Right renal pelvis (tissue), 4 donors: ENCODE measurements at places on chromosomes 3 and 15. TPM values are rescaled to one million over a fixed set of nuclear protein-coding genes. Genes with fewer than 3 reads are reported as not detected.
A peak's percentile ranks its signal among the peaks of the same experiment; 100 is the strongest.

DNA sequence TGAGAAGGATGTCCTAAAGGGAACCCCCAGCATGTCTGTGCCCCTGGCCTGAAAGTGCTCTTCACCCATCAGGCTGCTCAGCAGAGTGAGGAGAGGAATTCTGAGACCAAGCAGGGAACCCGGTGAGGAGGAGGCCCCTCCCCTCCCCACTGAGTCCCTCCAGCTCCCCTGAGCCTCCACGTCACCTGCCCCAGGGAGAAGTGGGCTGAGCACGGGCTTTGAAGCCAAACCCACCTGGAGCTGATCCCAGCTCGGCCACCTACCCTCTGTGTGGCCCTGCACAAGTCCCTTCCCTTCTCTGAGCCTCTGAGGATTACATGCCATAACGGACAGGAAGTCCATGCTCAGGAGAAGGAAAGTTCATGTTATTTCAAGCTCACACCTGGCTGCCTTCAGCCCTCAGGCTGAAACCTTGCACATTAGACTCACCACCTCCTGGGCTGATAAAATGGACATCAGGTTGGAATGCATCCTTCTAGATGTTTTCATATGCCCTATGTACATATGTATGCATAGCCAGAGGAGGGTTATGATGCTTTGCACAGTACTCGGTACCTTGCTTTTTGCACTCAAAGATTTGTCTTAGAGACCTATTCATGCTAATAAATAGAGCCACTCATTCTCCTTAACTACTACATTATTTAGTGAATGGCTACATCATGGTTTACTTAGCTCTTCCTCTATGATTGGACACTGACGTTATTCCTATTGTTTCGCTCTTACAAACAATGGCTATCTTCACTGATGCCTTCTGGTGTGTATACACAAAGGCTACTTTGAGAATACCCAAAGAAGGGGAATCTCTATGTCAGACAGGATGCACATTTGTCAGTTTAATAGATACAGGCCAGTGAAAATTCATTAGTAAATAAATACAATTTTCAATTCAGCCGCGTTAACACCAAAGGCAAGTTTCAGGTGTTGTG lies 31.6 kb upstream of the GATA2 start:
- DNase-seq, result no peak

GRCh38 chr15:60264566-60264965 lies 133.2 kb downstream of the ANXA2 start:
- peak; percentile 24 for DNase-seq

NR1I2 gene
- polyA plus RNA-seq, result 0.58 TPM

- no peak for DNase-seq
These were observed 806 bp upstream of the CERS3 start for GRCh38 chr15:100529556-100529955.

- no peak for DNase-seq
These were observed 53.4 kb upstream of the VILL start for GRCh38 chr3:37937156-37937555.

- DNase-seq, result no peak
These were observed 77.2 kb upstream of the TSC22D2 start for GRCh38 chr3:150330872-150331271.

KCNAB1 gene
- 2.8 TPM for polyA plus RNA-seq

GRCh38 chr3:66047311-66048050 lies 8.8 kb upstream of the MAGI1 start:
- no peak for DNase-seq

WNT5A gene
- polyA plus RNA-seq, result 48.6 TPM

SLC6A1 gene
- 0.98 TPM for polyA plus RNA-seq

CHRNA5 gene
- 11.1 TPM for polyA plus RNA-seq

GRCh38 chr3:29637068-29637467 lies 356.2 kb downstream of the RBMS3 start:
- no peak for DNase-seq

GRCh38 chr15:40091861-40092255 lies 16.8 kb downstream of the BMF start:
- no peak for DNase-seq

DNA sequence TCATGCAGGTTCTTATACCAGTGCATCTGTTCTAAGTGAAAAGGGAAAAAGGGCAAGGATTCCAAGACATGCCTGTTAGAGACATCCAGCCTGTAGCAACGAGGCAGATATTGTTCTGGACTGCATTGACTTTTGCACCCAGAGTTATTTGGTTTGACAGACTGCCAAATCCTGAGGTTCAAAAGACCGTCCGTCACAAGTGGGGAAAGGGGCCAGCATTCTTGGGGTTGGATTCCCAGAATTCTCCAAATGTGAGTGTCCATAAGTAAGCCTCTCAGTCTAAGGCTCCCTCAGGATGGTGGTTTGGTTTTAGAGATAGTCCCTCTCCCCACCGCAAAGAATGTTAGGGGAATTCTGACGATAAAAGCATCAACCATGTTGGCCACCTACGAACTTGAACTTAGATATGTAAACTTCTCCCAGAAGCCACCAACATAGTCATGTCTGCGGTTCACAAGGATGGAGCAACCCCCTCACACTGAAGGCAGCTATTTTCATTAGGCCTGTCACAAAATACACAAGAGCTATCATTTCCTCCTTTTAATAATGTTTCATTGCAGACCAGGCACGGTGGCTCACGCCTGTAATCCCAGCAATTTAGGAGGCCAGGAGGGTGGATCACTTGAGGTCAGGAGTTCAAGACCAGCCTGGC lies 13.6 kb upstream of the LACTB start:
- DNase-seq, result no peak

DNA sequence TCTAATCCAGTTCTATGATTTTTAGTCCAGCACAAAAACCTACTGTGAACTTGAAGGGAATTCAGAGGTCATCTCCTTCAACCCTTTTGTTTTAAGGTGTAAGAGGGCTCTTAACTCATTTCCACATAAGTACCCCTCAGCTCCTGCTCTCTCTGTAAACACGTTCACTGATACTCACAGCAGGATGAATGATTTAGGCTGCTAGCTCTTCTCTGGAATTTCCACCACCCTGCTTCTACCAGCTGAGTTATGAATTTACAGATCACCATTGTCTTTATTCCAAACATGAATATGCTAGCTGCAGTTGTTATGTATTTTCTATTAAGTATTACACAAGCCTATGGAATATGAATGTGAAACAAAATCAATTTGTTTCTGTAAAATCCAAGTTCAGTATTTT lies 101.3 kb upstream of the NANOGP8 start:
- DNase-seq, result no peak

DNA sequence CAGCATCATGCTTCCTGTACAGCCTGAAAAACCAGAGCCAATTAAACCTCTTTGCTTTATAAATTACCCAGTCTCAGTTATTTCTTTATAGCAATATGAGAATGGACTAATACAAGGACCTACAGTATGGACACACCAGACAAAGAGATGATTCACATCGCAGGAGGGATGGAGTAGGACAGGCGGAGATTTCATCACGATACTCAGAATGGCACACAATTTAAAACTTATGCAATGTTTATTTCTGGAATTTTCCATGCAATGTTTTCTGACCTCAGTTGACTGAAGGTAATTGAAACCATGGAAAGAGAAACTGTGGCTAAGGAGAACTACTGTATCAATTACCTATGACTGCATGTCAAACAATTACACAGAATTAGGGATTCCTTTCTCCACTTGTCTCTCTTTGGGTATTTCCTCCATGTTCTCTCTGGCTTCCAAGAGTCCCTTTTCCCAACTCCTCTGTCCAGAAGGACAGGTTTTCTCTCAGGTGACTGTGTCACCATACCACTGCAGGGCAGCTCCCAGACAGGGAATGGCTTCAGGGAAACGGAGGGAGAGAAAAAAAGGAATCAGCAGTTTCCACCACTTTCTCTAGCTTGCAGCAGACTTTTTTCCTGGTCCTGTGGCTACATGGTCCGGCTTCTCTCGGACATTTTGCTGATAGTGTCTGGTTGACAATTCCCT lies 3.0 kb upstream of the ANO10 start:
- no peak for DNase-seq

RBP2 gene
- polyA plus RNA-seq, result 0.13 TPM

DNA sequence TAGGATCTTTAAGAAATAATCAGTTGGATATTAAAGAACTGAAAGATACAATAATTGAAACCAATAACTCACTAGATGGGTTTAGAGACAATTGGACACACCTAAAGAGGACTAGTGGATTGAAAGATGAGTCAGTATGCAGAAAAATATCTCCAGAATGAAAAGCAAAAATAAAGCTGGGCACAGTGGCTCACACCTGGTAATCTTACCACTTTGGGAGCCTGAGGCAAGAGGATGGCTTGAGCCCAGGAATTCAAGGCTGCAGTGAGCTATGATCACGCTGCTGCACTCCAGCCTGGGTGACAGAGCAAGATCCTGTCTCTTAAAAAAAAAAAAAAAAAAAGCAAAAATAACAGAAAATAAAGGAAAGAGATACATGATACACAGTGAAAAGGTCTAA lies 37.4 kb upstream of the CCDC174 start:
- DNase-seq, result no peak

TMEM40 gene
- polyA plus RNA-seq, result 1.1 TPM

XPC gene
- polyA plus RNA-seq, result 53.8 TPM

- no peak for DNase-seq
These were observed 358.6 kb upstream of the ARHGEF26 start for GRCh38 chr3:153762411-153763235.

DNA sequence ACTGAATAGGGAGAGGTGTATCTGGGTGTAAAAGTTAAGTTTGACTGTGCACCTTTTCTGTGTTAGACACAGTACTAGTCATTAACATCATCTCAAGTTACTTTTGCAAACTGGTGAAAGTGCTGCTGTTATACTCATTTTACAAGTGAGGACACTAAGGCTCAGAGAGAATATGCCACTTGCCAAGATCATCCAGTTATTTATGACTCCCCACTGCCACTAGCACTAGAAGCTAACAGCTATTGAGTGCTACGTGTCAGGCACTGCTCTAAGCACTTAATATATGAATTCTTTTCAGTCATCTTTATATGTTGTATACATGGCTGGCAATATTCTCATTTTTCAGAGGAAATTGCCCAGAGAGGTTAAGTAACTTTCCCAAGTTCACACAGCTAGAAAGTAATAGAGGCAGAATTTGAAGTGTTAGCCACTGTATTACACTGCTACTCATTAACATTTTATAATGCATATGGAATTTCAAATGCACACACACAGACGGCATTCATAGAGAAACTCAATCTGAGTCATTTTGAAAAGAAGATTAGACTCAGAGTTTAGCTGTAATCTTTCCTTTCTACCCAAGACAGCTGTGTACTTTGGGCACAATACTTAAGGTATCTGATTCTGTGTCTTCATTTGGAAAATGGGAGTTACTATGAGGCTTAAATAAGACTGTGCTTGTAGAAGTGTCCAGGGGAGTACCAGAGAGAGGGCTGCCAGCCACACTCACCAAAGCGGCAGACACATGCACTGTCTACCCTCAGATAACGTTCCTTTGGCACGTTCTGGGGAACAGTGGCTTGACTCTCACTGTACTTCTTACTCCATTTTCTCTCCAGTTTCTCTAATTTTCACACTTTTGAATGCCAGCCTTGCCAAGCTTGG lies 1.3 kb upstream of the MASP1 start:
- DNase-seq, result no peak

DNA sequence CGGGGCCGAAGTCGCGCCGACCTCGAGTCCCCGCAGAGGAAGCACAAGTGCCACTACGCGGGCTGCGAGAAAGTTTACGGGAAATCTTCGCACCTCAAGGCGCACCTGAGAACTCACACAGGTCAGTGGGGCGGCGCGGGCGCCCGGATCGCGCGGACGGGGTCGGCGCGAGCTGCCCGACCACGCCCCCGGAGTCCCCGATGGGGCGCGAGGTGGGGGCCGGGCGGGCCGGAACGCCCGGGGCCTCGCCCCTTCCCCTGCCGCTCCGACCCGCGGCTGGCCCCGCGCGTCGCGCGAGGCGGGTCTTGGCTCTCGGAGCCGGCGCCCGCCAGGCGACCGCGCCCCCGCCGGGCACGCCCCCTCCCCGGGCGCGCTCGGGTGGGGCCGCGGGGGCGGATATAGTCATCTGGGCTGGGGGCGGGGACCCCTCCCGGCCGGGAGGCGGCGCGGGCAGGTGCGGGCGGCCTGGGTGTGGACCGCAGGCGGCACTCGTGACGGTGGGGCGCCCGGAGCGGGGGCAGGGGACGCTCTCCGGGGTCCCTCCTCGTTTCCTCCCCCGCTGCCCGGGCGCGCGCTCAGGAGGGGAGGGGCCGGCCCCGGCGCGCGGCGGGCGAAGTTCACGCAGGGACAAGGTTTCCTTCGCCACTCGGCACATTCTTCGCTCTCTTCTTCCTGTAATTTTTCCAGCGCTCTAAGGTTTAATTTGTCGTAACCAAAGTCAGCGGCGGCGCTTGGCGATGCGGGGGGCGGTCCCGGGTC lies 1.2 kb downstream of the KLF13 start:
- no peak for DNase-seq

PRR20G gene
- not detected for polyA plus RNA-seq

FBXO40 gene
- 0.03 TPM for polyA plus RNA-seq

IL17RB gene
- polyA plus RNA-seq, result 18.4 TPM

C3orf49 gene
- polyA plus RNA-seq, result not detected

- DNase-seq, result no peak
These were observed 767.3 kb downstream of the GBE1 start for GRCh38 chr3:80994085-80994665.

DNASE1L3 gene
- polyA plus RNA-seq, result 3.7 TPM

DNA sequence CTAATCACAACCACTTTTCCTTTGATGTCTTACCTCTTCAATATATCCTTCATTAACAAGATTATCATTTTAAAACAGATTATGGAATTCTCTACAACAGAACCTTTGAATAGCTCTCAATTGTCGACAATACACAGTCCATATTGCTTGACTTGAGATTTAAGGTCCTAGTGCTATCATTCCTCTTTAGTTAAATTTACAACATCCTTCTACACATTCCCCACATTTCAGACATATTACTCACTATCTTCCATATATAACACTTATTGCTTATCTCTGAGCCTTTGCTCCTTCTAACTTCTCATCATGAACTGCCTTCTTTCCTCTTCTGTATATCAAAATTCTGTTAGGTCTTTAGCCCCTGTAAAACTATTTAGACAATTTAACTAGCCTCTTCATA lies 247.0 kb downstream of the STXBP5L start:
- no peak for DNase-seq

ITIH1 gene
- not detected for polyA plus RNA-seq

TMEM212 gene
- not detected for polyA plus RNA-seq

NR2E3 gene
- 0.59 TPM for polyA plus RNA-seq

FANCD2OS gene
- 0.13 TPM for polyA plus RNA-seq

ARGFX gene
- not detected for polyA plus RNA-seq

DNA sequence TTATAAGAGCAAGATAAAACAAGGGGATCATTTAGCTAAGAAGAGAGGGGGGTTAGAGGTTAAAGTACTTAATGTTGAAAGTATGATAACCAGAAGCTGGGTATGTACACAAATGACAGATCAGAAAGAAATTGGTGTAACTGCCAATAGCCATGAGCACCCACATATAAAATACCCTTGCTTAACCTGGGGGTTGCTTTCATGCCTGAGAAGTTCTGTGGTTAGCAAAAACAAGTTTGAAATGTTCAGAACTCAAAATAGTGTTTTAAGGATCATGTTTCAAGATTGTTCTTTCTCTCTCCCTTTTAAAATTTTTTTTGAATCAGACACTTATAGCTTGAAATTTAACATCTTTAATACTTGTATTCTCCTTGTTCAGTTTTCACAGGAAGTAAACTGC lies 321.4 kb upstream of the GBE1 start:
- DNase-seq, result no peak
